NCI-H1417 (cell line): ENCODE measurements at places on chromosomes 2 and 18.

GRCh38 chr18:29928081-29928480 lies 1114.5 kb downstream of the DSC3 start:
- DNase-seq, result no peak

DNA sequence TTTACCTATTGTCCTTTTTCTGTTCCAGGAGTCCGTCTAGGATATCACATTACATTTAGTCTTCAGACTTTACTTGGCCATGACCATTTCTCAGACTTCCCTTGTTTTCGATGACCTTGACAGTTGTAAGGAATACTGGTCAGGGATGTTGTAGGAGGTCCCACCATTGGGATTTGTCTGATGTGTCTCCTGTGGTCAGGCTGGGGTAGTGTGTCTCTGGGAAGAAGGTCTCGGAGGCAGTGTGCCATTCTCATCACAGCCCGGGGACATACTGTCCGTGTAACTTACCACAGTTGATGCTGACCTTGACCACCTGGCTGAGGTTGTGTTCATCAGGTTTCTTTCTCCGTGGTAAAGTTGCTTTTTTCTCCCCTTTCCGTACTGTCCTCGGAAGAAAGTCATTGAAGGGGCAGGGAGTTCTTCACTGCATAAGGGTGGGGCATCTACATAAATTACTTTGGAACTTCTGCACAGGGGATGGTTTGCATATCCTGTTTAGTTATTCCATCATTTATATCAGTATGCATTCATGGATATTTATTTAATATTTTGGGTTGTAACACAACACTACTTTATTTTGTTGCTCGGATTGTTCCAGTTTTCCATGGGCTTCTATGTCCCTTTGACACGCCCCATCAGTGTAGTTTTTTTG lies 41.2 kb downstream of the ZNF532 start:
- no peak for DNase-seq

DNA sequence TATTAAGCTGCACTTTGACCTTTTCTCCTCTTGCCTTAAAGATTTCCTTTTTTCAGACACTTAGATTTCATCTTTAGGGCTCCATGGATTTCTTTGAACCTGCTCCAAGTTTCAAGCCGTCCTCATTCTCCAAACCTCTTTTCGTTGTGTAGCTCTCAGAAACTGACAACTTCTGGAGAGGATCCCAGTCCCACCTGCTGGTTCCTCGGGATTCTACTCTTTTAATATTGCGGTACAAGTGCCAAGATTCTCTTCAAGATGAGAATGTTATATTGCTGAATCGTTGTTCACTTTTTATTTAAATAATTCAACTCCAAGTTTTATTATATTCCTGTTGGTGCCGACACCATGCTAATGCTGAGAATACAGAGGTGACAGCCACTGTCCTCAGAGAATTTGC lies 141.1 kb downstream of the CDH20 start:
- DNase-seq, result no peak

DNA sequence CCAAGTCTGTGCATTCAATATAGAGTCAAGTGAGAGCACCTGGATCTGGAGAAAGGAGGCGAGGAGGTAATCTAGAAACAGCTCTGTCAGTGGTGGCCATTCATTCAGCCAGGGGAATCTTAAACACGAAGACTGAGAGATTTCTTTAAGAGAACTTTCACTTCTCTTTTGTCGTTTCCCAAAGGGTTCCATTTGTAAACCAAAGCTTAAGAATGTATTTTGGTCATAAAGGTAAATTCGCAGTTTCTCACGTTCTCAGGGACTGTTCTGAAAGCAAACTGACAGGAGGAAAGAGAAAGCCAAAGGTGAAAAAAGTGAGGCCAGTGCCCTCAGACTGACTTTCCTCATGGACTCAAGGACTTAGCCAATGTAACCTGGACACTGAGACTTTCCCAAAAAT lies 513.5 kb downstream of the CMPK2 start:
- no peak for DNase-seq

- peak; percentile 90 for DNase-seq
These were observed 357.2 kb downstream of the SATB2 start for GRCh38 chr2:199100326-199101110.

GRCh38 chr2:28604284-28604843 lies 108.5 kb downstream of the PLB1 start:
- no peak for DNase-seq

DNA sequence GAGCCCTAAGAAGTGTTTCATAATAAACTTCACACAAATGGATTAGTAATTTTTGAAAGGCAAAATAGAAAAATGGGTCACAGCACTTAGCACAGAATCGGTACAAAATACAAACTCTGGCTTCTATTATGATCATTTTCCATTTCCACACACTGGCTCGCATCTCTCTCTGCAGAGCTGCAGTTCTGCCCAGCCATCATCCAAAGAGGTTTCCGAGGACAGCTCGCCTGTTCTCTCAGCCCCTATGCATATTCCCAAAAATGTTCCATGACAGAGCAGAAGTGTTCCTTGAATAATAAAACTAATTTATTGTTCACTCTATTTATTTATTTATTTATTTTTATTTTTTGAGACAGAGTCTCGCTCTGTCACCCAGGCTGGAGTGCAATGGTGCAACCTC lies 115.6 kb downstream of the AP1S3 start:
- no peak for DNase-seq

DNA sequence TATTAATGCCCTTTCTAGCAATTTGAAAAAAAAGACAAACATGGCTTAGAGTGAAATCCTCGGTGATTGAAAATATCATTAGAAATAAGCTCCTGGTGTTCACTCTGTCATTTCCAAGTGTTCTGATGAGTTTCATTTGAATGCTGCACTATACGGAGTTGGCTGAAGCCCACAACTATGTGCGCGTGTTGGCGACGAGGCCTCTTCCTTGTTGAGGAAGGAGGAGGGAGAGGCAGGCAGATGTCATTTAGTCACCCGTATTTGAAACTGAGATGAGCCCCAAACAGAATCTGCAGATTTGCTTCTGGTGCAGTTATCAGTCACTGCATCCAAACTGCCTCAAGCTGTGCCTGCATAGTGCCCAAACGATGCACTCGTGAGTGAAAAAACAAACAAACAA lies 23.5 kb upstream of the SKOR2 start:
- DNase-seq, result no peak

- DNase-seq, result no peak
These were observed 93.6 kb upstream of the TWIST2 start for GRCh38 chr2:238754259-238754658.

DNA sequence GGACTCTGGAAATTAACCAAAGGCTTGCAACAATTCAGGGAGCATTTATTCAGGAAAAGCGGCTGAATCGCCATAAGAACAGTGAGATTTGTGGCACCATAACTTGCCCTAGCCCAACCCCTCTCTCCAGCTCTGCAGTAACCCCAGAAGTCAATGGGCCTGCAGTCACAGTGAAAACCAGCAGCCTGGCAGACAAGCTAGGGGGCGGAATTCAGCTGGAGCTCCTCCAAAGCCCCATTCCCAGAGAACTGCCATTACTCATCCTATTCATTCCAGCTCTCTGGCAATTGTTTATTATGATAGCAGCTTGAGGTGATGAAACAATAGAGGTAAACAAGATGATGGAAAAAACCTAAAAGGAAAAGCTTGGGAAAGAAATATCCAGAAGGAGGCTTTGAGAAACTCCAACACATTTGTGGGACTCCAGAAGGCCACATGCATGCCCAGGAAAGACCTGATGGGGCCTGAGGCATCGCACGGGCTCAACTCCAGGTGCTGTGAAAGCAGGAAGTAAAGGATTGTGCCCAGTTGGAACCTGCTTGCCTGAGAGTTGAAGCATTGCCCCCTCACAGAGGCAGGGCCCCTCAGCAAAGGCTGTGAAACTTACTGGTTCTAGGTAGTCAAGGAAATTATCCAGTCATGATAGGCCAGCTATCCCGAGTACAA lies 126.7 kb downstream of the TWIST2 start:
- no peak for DNase-seq

GRCh38 chr2:130837811-130838565 lies 1.3 kb downstream of the ARHGEF4 start:
- no peak for DNase-seq

GRCh38 chr18:47865183-47865582 lies 65.3 kb downstream of the SMAD2 start:
- DNase-seq, result no peak

GRCh38 chr2:47401789-47402554 lies 984 bp upstream of the MSH2 start:
- DNase-seq, result no peak

GRCh38 chr2:109351164-109351756 lies 222.3 kb downstream of the SH3RF3 start:
- DNase-seq, result no peak

DNA sequence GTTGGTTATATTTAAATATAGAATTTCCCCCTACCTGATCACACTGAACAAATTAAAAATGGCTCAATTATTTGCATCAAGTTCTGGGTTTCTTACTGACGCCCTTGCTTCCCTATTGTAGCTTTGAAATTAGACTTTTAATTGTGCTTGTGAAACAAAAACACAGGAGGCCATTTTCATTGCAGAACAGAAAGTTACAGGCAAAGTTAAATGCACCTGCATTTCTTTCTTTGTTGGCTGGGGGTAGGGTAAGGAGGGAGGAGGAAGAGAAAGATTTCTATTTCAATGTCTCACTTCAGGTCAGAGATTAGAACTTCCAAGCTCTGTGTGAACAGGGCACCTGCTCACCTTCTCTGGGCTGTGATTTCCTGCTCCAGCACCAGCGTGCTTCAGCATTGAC lies 199.6 kb downstream of the BCL11A start:
- DNase-seq, result no peak

GRCh38 chr18:56841836-56842235 lies 190.7 kb downstream of the WDR7 start:
- no peak for DNase-seq

- no peak for DNase-seq
These were observed 43.0 kb downstream of the WIPF1 start for GRCh38 chr2:174554529-174555150.

- no peak for DNase-seq
These were observed 13.8 kb upstream of the KCNF1 start for GRCh38 chr2:10897956-10898355.

GRCh38 chr2:101802329-101802728 lies 104.8 kb downstream of the MAP4K4 start:
- DNase-seq, result no peak

- no peak for DNase-seq
These were observed 7.1 kb downstream of the CCNYL1 start for GRCh38 chr2:207718521-207718920.

DNA sequence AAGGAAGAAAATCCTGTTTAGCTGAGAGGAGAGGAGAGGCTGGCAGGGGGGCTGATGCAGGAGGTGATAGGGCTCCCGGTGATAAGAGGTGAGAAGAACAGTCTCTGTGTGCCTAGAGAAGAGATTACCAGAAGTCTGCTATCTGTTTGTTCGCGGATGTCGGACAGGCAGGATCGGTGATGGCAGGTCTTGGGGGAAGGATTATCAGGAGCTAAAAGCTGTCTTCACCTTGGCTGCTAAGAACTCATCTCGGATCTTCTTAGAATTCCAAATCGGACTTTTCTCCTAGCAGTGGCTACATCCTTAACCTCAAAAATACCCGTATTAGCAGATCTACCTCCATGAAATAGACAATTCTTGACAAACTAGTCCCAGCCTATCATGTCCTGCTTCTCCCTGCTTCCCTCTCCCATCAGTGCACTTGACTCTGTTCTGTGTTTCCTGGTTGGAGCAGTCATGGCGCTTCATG lies 282.1 kb upstream of the TRIB2 start:
- DNase-seq, result no peak

DNA sequence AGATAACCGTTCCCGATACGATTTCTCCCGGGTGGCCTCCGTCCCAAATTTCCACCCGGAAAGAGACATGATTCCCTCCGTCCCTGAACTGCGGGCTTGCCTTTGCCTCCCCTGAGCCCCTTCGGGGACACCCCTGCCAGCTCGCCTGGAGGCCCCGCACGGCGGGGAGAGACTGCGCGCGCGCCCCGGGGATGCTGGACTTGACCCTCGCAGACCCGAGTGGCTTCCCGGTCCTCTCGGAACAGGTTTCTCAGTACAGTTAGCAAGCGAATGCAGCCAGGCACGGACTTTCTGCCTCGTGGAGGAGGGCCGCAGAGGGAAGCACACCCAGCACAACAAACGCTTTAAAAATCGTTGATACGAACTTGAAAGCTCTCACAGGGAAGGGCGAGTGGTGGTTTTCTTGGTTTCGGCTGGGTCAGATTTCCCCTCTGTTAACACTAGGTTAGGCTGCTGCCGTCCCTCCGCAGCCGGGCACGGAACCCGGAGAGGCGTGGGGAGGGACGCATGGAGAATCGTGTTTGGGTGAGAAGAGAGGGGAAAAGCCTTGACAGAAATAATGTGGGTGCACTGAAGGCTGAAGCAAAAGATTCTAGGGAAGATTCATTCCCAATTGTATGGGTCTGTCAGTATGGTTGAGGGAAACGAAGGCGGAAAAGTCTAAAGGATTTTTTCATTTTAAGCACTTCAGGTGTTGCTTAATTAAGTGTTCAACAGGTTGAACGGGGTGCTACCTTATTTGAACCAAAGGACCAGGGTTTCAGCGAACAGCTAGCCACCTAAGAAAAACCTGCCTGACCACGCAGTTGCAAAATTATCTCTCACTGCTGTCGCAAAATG lies 916 bp downstream of the TNFRSF11A start:
- peak; percentile 82 for DNase-seq

DNA sequence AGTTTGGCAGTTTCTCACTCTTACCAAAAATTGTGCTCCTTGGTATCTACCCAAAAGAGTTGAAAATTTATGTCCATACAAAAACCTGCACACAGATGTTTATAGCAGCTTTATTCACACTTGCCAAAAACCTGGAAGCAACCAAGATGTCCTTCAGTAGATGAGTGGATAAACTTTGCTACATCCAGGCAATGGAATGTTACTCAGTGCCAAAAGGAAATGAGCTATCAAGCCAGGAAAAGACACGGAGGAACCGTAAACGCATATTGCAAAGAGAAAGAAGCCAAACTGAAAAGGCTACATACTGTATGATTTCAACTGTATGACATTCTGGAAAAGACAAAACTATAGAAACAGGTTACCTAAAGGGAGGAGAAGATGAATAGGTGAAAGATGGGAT lies 36.1 kb downstream of the TMEM163 start:
- DNase-seq, result no peak

GRCh38 chr2:235300368-235301201 lies 193.3 kb upstream of the AGAP1 start:
- no peak for DNase-seq

- DNase-seq, result no peak
These were observed 87.5 kb upstream of the SLC35G4 start for GRCh38 chr18:11521853-11522252.

- no peak for DNase-seq
These were observed 51.0 kb upstream of the CYP26B1 start for GRCh38 chr2:72198532-72199241.

DNA sequence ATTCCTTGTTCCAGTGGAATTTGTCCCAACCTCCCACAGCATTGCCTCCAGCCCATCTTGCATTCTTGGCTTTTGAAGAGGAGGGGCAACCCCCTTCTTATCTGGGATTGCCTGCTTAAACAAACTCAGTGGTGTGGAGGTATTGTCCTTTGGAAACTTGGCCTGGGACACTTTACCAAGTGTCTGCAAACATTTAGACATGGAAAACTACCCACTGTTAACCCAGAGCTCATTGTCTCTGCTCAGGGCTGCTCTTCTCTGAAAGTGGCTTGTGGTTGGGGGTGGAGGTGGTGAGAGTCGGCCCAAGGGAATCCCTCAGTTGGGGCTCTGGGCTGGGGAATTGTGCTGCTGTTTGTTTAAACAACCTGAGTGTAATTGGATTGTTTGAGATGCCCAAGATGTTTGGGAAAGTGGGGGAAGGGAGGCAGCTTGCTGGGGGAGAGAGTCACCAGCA lies 178.3 kb upstream of the GATA6 start:
- DNase-seq, result peak; percentile 12
